ENCODE measurements at places on chromosomes 7 and 10.

DNA sequence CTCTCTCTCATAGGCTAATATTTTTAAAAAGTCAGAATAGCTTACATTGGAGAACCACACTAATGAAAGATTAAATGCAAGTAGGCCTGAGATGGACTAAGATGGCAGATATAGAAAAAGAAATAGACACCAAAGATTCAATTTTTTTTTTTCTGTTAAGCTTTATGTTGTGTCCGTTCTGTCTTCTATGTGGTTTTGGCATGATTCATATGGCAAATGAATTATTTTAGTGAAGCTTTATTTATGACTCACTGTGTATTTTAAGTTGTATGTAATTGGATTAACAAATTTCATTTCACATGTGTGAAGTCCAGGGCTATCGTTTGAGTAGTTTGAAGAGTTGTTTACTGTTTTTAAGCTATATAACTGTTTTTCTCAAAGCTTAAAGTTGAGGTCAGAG is 214.8 kb downstream of the CAMK1D start:
- DNase-seq = peak; percentile 57

GRCh38 chr10:110067960-110068770 is 60.4 kb downstream of the ADD3 start:
- DNase-seq = peak; percentile 16

DNA sequence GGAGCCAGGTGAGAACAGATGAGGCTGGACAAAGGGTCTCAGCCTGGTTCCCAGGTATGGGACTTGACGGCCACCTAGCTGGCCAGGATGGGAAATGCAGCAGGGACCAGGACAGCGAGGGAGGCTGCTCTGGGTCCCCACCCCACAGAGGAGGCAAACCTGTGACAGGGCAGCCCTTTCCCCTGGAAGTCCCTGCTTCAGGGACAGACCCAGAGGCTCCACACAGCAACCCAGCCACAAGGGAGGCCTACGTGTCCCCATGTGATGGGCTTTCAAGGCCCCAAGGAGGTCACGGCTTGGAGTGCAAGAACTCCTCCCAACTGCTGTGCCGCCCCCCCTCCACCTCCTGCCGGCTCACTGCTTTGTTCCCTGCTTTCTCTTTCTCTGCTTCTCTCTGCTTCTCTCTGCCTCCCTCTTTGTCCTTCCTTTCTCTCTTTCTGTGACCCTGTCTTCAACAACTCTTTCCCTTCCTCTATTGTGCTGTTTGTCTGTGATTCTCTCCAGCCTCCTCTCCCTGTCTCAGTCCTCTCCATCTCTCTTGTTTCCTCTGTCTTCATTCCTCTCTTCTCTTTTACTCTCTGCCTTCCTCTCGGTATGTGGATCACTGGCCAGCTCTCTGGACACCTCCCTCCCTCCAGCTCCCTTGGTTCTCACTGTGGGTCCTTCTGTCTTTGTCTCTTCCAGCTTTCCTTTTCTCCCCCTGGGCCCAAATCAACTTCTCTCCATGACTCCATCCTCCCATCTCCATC is 9.6 kb upstream of the EIF5AL1 start:
- no peak for DNase-seq

DNA sequence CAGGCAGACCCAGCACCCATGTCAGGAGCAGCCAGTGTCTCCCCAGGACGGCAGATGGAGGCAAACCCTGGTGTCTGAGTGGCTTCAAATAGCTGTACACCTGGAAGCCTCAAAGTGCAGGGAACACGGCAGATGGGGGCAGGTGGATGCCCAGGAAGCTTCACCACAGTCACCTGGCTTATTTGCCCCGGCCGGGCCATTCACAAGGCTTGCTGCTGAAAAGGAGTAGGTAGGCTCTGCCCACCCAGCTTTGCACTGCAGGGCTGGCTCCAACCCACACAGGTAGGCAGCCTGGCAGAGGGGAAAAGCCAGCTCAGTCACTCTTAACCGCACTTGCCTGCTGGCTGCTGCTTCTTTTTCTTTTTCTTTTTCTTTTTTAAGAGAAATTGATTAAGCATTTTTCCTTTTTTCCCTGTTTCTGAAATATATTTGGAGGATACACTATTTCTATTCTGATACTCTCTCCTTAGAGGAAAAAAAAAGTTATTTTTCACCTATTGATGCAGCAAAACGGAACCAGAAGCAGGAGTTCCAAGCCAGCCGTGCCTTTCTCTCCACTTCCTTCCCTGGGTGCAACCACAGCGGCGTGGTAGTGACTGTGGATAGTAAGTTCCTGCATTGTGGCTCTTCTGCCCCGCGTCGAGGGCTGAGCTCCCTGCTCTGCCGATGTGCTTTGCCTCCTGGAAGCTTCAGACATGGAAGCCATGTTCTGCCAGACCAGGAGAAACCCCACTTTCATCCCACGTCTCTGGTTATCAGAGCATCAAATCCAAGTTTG is 118.3 kb downstream of the KLF6 start:
- DNase-seq = no peak

- no peak for DNase-seq
These were observed 61.5 kb downstream of the REEP3 start for GRCh38 chr10:63582690-63583089.

DNA sequence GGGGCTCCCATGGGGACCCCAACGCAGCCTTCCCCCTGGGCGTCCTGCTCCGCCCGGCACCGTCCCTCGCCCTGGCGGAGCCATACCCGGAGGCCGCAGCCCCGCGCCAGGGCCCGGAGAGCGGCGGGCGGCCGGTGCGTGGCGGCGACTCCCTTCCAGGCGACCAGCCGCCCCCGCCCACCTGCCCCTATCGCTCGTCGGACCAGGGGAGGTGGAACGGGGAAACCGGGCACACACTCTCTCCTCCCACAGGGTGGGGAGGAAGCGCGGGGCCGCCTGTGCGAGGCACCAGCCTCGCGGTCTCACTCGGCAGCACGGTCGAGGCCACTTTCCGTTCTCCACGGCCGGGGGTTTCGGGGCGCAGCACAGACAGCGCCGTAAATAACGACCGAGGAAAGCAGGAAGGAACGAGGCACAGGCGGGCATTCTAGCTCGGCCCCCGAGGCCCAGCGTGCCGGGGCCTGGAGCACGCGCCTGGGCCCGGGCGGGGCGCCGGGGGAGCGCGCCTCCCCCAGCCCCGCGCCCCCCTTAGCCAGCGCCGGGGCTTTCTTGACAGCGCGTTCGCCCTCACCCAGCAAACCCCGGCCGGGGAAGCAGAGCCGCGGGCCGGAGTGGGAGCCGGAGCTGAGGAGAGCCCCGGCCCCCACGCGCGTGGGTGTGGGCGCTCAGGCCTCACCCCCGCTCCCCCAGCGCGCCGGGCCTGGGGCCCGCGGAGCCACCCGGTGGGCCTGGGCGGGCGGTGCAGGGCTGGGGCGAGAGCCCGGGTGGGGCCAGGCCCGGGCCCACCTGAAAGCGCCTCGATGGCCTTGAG is 936 bp downstream of the IGF2BP3 start:
- peak; percentile 29 for DNase-seq

DNA sequence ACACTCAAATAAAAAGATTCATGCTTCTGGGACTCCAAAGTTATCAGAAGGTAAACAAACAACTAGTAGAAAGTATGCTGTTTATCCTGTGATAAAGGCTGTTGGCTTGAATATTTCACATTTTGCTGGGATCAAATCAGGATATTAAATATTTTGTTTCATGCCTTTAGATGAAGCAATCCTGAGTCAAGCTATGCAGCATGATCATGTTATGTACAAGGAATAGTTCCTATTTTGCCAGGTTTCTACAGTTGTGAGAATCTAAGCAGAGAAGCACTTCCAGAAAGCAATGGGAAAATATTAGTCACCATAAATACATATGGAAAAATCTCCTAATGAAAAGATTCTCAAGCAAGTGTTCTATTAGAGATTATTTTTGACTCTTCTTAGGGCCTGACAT is 262.8 kb upstream of the PCDH15 start:
- DNase-seq = peak; percentile 85

GRCh38 chr10:123462756-123463155 is 203.4 kb upstream of the GPR26 start:
- DNase-seq = no peak

DNA sequence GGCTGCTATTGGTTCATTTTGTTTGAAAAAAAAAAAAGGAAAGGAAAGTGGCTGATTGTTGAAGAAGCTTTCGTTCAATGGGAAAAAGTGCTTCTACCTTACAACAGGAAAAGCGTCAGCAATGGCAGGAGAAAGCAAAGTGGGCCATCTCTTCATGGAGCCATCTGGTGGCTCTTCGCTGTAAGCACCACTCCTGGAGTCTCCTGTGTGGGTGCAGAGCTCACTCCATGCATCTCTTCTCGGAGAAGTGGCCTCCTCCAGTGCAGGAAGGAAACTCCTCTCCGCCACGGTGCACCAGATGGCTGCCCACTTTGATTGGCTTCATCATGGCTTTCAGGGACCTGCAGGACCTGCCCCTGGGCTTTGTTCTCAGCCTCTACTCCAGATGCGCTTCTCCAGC is 250.9 kb downstream of the PTEN start:
- peak; percentile 42 for DNase-seq

DNA sequence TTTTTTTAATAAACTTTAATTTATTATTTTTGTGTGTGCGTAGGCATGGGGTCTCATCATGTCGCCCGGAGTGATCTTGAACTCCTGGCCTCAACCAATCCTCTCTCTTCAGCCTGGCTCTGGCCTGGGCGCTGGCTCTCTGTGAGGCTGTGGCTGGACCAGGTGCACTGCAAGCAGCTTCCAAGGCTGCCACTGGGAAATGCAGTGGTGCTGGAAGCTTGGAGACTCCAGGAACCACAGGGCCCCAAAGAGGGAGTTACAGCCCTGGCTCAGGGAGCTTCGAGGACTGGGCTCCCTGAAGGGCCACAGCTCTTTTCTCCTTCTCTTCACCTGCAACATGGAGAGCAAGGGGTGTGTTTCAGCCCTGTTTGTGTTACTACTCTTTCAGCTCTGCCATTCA is 36.7 kb upstream of the BNIP3 start:
- DNase-seq = no peak

GRCh38 chr10:84265418-84265817 is 20.6 kb downstream of the RGR start:
- DNase-seq = no peak

DNA sequence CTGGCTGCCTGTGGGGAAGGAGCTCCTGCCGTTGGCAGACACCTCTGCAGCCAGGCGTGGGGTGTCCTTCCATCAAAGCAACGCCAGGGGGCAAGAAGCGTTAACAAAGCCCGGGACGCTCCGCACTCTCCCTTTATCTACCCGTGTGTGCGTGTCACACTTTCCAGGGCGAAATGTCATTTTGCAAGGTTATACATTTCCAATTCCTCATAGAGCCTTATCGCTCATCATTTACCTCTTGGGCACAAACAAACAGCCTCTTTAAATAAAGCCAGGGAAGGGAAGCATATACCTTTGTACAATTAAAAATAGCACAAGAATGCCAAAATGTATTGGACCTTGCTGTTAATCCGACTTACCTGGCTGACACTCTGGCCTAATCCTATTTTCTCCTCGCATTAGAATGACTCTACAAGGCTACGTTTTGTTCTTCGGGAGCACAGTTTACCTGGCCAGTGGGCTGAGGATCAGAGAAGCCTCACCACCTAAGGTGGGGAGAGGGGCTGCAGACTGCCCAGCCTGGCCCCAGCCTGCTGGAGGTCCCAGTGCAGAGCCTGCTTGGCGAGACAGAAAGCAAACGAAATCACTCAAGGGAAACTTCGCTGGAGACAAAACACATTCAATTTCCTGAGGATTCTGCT is 77.6 kb upstream of the EN2 start:
- DNase-seq = peak; percentile 60

DNA sequence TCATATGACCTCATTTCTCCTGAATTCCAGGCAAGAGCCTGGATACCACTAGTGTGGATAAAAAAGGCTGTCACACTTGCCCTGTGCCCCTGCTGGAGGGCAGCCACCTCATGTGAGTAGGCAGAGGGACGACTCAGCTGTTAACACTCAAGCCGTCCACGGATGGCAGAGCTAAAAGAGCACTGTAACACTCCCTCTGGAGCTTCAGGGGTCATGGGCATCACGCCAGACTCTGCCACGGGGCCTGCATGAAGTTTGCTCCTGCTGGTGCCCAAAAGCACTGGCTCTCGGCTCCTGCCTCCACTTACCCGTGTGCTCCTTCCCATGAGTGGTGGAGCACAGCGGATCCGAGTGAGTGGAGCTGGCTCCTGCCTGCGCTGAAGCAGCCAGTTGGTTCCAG is 919.8 kb upstream of the C7orf33 start:
- DNase-seq = no peak

GRCh38 chr7:44290252-44290620 is 35.2 kb downstream of the CAMK2B start:
- no peak for DNase-seq

GRCh38 chr10:11563936-11564335 is 47.5 kb downstream of the USP6NL start:
- no peak for DNase-seq

DNA sequence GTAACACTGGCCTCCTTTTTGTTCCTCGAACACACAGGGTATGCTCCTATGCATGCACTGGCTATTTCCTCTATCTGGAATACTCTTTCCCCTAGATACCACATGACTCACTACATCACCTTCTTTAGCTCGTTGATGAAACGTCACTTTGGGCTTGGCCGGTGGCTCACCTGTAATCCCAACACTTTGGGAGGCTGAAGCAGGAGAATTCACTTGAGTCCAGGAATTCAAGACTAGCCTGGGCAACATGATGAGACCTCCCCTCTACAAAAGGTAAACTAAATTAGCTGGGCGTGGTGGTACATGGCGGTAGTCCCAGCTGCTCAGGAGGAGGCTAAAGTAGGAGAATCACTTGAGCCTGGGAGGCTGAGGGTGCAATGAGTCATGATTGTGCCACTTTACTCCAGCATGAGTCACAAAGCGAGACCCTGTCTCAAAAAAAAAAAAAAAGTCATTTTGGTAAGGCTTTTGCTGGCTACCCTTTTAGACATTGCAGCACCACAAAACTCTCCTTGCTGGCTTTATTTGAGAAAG is 14.5 kb downstream of the ANKIB1 start:
- peak; percentile 48 for DNase-seq

DNA sequence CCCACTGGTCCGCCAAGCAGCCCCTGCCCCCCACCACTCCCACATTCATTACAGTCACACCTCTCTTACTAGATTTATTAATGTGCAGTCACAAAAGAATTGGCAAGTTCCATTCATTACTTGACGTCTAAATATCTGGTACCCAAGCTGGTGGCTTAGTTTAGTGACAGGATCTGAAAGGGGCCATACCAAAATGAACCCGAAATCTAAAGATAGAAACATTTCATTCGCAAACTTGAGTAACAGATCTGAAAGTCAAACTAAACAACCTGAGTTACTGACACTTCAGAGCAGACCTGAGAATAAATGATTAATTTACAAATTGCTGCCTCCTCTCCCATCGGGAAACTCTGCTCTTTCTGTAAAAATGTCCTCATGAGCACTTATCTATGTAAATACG is 53.4 kb downstream of the TNS3 start:
- DNase-seq = no peak

GRCh38 chr7:134134004-134134403 is 6.9 kb downstream of the LRGUK start:
- DNase-seq = no peak

DNA sequence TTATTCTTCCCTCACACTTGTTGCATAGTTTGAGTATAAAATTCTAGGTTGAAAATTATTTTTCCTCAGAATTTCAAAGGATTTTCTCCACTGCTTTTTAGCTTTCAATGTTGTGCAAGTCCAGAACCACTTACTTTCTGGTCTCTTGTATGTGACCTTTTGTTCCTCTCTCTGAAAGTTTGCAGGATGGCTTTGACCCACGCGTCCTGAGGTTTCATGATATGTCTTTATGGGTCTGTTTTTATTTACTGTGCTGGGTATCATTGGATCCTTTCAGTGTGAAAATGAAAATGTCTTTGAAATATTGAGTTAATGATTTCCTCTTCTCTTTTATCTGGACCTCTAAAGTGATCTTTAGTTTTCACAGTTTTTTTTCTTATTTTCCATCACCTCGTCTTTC is 38.5 kb downstream of the C1GALT1 start:
- DNase-seq = no peak

Measured in fibroblast of skin of back (primary cell).